ENCODE measurements at places on chromosomes 7 and 10.

- peak; percentile 52 for DNase-seq
These were observed at the start of gene RNF32 for GRCh38 chr7:156640257-156640948. TSS of gene RNF32 (plus strand) at chr7:156640774. CDS start at chr7:156643878, 3,104 bp downstream.

- peak; percentile 24 for DNase-seq
These were observed at the start of gene ZNF746 for GRCh38 chr7:149497467-149498261. TSS of gene ZNF746 (minus strand) at chr7:149497809. CDS start at chr7:149497536, 273 bp downstream.

DNA sequence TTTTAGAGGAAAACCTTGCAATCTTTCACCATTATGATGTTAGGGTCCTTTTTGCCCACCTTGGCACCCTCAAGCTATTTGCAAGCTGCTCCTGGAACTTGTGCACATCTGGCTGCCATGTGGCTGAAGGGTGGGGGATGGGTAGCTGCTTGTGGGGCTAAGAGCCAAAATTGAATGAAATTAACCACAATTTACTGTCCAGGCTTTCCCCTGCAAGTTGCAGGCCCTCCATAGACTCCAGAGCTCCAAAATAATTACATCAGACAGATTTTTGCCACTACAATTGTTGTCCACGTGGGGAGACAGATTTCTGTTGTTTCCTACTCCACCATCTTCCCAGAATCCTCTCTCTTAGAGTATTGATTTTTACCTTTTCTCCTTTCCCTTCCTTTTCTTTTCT is 19.1 kb downstream of the PI4K2A start:
- no peak for DNase-seq

GRCh38 chr10:100009283-100009792 is 409 bp downstream of the DNMBP start:
- no peak for DNase-seq

DNA sequence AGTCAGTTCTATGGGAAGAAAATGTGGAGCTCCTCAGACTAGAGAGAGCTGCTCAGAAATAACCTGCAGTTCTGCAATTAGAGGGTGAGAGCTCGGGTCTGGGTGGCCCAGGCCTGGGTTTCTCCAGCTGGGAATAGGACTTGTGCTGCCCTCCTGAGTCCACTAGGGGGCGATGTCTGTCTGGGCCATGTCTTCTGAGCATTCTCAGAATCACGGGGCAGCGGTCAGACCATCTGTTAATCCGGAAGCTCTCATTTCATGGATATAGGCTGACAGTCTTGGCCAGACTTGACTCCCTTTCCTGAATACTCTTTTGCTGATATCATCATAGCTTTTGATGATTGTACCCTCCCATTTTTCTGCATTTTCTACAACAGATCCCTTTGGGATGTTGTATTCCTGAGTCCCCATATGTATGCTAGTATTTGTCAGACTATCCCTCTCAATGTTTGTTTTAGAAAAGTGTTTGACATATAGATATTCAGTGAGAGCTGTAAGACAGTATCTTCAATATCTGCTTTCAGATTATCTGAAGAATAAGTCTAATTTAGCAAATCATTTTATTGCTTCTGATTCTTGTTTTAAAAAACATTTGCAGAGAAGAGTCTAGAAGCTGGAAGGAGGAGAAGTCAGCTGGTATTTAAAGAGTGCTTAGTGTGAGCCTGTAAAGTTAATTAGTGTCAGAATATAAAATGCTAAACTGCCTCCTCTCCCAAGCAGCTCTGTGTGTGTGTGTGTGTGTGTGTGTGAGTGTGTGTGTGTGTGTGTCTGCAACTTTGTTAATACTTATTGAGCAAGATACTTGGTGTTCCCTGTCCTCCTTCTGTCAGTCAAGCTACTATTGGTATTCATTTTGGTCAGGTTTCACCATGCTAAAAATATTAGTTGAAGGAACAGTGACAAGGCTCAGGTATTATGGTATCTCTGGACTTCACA is 38.0 kb downstream of the STARD3NL start:
- peak; percentile 44 for DNase-seq

- DNase-seq = no peak
These were observed 409.4 kb downstream of the EXOC4 start for GRCh38 chr7:133662276-133662675.

- DNase-seq = no peak
These were observed 20.2 kb downstream of the OR6B1 start for GRCh38 chr7:144020340-144020739.

GRCh38 chr10:60203993-60204618 is 185.6 kb downstream of the ANK3 start:
- DNase-seq = no peak

GRCh38 chr7:1939434-1940401 is 269.6 kb downstream of the ELFN1 start:
- DNase-seq = no peak

GRCh38 chr7:142352543-142352942 is 94.7 kb upstream of the PRSS58 start:
- DNase-seq = no peak

GRCh38 chr7:13097499-13097898 is 410.1 kb downstream of the ARL4A start:
- no peak for DNase-seq

DNA sequence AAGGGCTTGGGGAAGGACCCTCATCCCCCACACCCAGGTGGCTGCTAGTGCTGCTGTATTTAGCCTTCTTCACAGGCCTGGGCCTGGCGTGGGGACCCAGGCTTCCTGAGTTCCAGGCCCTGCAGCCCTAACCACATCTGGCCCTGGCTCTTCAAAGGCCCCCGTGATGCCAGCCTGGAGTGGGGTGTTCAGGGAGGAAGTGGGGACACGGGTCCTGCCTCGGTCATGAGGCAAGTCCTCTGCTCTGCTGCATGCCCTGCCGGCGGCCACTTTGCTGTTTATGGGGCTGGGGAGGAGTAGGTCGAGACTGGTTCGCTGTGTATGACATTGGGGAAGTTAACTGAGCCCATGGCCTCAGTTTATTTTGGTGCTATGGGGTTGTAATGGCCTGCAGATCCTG is 8.5 kb upstream of the AQP1 start:
- no peak for DNase-seq

DNA sequence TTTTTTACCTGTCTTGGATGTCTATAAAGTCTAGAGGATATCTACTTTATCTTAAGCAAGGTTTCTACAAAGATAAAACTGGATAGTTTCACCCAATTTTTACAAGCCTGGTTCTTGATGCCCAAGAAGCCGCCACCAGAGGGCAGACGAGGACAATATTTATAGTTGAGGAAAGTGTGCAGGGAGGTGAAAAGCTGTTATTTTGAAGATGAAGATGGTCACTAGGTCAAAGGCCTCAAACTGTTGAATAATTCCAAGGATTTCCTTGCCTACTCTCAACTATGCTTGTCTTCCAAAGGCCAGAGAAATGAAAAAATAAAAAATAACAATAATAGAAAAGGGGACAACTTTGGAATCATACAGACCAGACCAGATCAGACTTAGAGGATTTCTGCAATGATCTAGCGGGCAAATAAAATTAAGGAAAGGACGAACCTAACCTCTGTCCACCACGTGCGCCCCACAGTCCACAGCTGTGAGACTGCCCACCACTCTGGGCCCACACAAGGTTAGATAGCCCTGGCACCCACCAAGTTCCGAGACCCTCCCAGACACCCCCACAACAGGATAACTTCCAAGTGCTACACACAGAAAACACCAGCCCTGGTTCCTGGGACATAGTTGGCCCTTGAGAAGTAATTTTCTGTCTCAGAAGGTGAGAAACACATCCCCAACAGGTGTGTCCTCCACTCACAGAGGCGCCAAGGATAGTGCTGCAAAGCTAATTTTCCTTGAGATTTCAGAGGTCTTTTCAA is 2.8 kb downstream of the PKD1L1 start:
- DNase-seq = peak; percentile 5

- DNase-seq = no peak
These were observed 293.0 kb downstream of the ZWINT start for GRCh38 chr10:56068040-56068439.

GRCh38 chr10:69439350-69439739 is 11.9 kb upstream of the TSPAN15 start:
- no peak for DNase-seq

DNA sequence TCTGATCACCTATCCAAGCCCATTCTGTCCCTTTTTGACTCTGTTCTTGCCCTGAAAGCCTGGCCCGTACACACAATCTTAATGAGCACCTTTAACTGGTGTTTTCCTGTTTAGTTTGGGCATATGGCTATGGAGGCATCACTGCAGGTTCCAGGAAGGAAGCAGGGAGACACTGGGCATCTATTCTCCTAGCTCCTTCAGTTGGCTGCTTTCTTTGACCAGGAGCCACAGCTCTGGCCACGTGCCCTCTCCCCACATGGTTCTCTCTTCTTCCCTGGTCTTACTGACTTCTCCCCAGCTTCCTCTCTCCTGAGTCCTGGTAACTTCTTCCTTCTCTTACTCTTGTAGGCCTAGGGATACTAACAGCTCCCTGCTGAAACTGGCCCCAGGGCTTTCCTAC is 144.4 kb downstream of the CREB5 start:
- DNase-seq = no peak

DNA sequence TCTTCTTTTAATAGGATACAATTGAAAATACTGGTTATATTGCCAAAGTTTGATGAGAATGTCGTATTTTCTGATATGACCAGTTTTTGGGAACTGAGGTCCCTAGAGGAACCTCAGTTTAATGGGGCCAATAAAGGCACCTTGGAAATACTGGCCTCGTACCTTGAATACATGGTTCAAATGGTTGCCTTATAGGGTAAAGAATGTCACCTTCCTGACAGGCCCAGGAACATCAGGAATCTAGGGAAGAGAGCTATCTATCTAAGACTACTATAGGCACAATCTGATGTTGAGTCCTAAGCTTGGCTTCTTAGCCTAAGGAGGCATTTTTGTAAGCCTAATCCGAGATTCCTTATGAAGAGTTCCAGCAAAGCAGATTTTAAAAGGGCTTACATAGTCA is 9.3 kb downstream of the SHTN1 start:
- no peak for DNase-seq

- DNase-seq = no peak
These were observed 36.6 kb upstream of the CCAR1 start for GRCh38 chr10:68684413-68684812.

GRCh38 chr7:131964203-131964602 is 407.8 kb upstream of the PODXL start:
- DNase-seq = no peak

GRCh38 chr7:9204571-9204970 is 771.2 kb downstream of the NXPH1 start:
- no peak for DNase-seq

GRCh38 chr10:15252396-15252795 is 83.9 kb upstream of the NMT2 start:
- no peak for DNase-seq

DNA sequence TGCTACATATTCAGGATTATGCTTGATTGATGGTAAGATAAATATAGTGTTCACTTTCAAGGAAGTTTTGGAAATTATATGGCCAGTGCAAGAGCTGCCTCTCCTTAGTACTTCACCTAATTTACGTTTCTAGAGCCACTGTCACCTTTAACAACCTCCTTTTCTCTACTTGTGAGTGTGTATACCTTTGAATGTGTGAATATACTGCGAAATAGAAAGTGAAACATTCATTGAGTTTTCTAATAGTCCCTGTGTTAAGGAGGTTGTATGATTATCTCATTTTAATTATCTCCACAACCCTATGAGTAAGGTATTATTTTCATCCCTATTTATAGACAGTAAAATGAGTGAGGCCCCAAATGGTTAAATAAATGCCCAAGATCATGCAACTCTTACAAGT is 1050.5 kb downstream of the XPNPEP1 start:
- DNase-seq = no peak

DNA sequence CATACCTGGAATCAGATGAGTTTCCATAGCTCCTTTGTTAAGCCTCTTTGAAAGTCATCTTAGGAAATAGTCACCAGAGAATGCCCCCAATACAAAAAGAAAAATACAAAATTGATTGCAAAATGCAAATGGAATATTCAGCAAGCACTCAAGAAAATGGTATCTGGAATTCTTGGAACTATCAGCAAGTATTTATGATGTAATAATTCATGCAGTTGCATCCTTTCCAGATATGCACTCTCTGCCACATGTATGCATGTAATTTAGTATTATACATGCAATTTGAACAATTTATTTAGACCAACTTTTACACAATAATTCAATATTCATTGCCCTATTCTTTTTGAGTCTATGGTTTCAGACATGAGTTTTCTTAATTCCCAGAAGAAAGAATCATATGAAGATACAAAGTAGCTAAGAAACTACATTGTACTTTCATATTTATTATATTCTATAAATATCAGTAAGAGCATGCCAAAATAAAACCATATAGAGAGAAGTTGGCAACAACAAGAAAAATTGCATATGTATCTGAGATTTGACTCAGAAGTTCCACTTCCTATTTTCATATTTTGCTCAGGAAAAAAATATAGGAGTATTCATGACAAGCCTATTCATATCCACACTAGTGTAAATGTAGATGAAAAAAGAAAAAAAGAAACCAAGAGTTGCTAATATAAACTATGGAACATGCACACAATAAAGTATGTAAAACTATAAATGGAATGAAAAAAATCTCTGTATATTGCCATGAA is 338.5 kb downstream of the SEMA3D start:
- no peak for DNase-seq

- no peak for DNase-seq
These were observed 566.5 kb upstream of the PCDH15 start for GRCh38 chr10:55367555-55367954.

GRCh38 chr7:22488643-22489462 is 11.1 kb downstream of the STEAP1B start:
- peak; percentile 82 for DNase-seq

DNA sequence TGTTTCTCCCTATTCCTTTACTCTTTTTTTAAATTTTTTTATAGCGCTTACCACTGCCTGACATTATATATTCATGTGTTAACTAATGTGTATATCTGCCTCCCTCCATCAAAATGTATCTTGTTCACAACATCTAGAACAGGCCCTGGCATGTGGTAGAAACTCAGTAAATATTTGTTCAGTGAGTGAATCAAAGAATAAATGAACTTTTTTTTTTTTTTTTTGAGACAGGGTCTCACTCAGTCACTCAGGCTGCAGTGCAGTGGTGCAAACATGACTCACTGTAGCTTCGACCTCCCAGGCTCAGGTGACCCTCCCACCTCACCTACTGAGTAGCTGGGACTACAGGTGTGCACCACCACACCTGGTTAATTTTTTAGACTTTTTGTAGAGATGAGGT is 7.5 kb upstream of the CALD1 start:
- no peak for DNase-seq

DNA sequence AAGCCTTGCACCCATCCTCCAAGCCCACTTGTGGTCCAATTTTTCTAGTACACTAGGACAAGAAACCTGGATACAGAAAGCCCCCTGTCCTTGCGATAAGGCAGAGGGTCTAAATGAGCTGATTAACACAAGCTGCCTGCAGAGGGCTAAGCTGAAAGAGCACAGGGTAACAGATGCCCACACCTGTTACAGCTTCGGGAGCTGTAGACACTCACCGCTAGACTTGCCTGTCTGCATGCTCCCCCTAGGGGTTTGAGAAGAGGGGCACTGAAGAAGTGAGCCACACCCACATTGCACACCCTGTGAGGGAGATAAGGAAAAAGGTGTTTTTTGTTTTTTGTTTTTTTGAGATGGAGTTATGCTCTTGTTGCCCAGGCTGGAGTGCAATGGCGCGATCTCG is 386.5 kb upstream of the AUTS2 start:
- no peak for DNase-seq

DNA sequence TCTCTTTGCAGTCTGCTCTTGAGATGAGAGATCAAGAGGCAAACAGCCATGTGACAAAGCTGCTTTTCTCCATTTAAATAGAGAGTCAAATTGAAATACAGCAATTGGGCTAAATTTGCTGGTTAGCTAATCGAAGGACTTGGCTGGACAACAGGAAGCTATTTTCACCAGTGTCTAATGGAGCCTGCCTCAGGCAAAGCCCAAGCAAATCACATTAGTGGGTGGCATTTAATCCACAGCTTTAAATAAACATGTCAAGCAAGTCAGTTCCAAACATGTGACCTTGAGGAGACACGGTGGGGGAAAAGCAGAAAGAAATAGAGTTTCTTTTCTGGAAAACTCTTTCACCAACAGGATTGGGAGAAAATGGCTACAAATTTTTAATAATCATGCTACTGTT is 180.5 kb upstream of the AOAH start:
- no peak for DNase-seq

All from NCI-H2029 treated with DMSO at 0.1 percent for 48 hours (cell line).